Activated naive CD4-positive, alpha-beta T cell treated with anti-CD3 and anti-CD28 coated beads, Interleukin-2, amount 10 ng/mL, durations not matched to agents 7 days and 5 days (primary cell): ENCODE measurements at places on chromosomes 4 and X.
A peak's percentile ranks its signal among the peaks of the same experiment; 100 is the strongest.

DNA sequence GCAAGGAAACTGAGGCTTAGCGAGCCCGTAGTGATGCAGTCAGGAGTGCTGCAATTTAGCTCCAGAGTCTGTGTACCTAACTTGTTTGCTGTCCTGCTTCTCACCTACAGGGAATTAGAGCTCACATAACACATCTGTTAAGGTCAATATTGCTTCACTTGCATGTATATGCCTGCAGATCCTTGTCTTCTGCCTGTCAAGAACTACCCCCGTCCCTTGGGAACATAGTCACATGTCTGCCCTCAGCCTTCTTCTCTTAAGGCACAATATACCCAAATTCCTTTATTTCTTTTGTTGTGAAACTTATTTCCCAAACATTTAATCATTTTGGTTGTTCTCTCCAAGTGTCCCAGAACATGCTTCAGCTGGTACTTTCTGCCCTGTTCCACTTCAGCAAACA is 103.3 kb upstream of the LEF1 start:
- no peak for DNase-seq
- peaks cover 12% of the 10 kb centered on the region for H3K4me1 ChIP-seq
- no peaks in the 10 kb centered on the region for H3K27me3 ChIP-seq
- no peaks in the 10 kb centered on the region for H3K36me3 ChIP-seq
- no peak overlapping the region for H3K4me3 ChIP-seq

GRCh38 chrX:139382529-139382928 is 148.0 kb upstream of the F9 start:
- H3K36me3 ChIP-seq = no peaks in the 10 kb centered on the region
- no peaks in the 10 kb centered on the region for H3K4me1 ChIP-seq
- H3K27ac ChIP-seq = no peak overlapping the region

DNA sequence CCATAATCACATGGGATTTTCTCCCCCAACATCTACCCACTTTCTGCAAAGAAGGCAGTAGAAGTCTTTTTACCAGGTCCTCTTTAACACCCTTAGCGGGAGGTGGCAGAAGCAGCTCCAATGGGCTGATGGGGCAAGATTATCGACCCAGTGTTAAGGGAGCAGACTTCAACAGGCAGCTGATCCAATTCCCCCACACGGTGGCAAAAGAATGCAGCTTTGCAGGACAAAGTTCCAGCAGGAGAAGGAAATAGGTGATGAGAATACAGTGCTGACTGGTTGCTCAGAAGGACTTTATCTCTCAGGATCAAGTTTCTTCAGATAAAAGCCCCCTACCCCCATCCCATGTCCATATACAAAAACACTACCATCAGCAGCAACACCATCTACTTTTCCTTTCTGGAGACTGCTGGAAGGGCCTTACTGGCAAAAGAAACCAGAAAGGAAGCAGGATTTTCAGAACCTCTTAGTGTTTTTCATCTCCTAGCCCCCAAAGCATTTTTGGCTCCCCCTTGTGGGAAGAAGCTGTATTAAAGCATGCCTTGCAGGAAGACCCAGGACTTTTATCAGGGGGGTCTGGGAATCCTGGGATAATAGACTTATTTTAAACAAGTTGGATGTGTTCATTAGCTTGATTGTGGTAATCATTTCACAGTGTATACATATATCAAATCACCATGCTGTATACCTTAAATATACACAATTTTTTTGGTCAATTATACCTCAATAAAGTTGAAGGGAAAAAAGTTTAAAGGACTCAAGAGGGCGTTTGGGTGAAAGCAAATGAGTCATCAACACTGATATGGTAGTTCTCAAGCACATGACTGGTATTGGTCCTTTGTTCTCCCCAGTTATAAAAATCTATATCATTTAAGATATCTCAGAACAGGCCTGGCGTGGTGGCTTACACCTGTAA is 146.4 kb downstream of the GPC3 start:
- peak; percentile 32 for DNase-seq
- H3K36me3 ChIP-seq = no peaks in the 10 kb centered on the region
- no peak overlapping the region for H3K4me3 ChIP-seq
- no peaks in the 10 kb centered on the region for H3K27me3 ChIP-seq

- H3K4me1 ChIP-seq = no peaks in the 10 kb centered on the region
- no peaks in the 10 kb centered on the region for H3K36me3 ChIP-seq
- no peak overlapping the region for H3K27ac ChIP-seq
- DNase-seq = no peak
- no peak overlapping the region for H3K4me3 ChIP-seq
- H3K27me3 ChIP-seq = no peaks in the 10 kb centered on the region
Observed at GRCh38 chr4:31784558-31784957, 1064.4 kb downstream of the PCDH7 start.

DNA sequence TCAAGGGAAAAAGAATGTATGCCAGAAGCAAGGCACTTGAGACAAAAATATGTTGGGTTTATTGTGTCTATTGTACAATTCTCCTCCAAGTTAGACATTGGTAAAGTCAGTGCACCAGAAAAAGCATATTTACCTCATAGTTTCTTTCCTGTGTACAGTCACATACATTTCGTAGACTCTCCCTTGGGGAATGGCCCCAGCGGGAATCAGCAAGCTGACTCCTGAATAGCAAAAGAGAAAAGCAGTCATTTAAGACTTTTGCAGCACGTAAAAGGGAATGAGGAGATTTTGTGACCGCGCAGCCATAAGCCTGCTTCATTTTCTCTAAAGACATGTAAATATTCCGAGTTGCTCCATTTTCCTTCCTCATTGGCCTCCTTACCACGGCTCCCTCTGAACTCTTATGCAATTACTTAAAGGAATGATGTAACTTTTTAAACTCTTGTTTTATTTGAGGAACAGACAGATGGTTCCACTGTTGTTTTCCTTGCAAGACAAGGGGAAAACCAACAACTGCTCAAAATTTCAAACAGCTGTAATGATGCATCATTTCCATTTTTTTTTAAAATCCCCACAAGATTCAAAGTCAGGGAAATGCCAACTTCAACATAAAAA is 332.7 kb downstream of the UNC5C start:
- H3K27me3 ChIP-seq = peaks cover 4% of the 10 kb centered on the region
- no peak overlapping the region for H3K27ac ChIP-seq
- H3K4me1 ChIP-seq = no peaks in the 10 kb centered on the region

DNA sequence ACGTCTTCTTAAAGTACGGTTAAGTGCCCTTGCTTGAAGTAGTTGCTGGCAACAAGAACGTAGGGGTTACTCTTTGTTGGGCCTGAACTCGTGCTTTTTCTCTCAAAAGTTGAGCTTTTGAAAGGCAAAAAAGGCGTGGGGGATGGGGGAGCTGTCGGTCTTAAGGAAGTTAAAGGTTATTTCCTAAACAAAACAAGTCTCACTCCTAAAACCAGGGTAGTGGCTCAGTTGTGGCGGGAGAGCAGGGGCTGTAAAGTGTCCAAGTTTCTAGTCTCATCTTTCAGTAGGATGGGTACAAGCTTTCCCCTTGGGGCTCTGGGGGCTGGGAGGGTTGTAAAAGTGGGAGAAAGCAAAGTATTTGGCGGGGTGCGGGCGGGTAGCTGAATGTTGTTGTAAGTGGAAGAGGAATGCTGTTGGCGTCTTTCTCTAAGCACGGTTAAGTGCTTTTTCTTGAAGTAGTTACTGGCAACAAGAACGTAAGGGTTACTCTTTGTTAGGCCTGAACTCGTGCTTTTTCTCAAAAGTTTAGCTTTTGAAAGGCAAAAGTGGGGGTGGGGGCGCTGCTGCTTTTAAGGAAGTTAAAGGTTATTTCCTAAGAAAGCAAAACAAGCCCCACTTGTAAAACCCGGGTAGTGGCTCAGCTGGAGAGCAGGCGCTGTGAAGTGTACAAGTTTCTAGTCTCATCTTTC is 904 bp upstream of the WDR1 start:
- peak; percentile 66 for DNase-seq
- peak overlapping the region; percentile 79 for H3K4me3 ChIP-seq
- H3K36me3 ChIP-seq = peaks cover 34% of the 10 kb centered on the region
- no peaks in the 10 kb centered on the region for H3K27me3 ChIP-seq
- peaks cover 69% of the 10 kb centered on the region for H3K4me1 ChIP-seq

DNA sequence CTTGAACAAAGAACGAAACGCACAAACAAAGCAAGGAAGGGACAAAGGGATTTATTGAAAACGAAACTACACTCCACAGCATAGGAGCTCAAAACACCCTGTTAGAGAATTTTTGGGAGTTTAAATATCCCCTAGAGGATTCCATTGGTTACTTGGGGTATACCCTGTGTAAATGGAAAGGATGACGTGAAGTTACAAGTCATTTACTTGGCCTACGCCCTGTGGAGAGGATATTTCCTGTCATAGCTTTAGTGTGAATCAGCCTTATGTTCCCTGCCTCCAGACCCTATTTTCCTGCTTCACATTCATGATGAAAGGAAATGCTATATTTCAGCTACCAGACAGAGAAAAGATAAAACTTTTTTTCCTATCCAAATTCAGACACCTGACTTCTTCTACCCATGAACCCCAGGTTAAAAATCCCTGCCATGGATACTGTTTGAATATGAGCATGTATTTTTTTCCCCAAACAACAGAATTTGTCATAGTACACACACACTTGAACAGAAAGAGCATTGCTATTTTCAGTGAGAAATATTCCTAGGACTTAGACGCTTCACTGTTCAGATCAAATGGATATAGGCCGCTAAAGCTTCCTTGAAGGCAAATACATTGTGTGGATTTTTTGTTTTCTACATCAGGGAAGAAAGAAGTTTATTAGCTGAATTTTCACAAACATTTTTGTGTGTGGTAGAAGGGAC is 20.4 kb downstream of the PIN4 start:
- no peaks in the 10 kb centered on the region for H3K27me3 ChIP-seq
- H3K27ac ChIP-seq = no peak overlapping the region
- no peak for DNase-seq
- peaks cover 16% of the 10 kb centered on the region for H3K36me3 ChIP-seq
- no peaks in the 10 kb centered on the region for H3K4me1 ChIP-seq

GRCh38 chrX:367866-368265 is 18.8 kb downstream of the PPP2R3B start:
- H3K27me3 ChIP-seq = peaks cover 35% of the 10 kb centered on the region
- no peak for DNase-seq
- H3K4me1 ChIP-seq = peaks cover 17% of the 10 kb centered on the region
- no peak overlapping the region for H3K27ac ChIP-seq
- H3K4me3 ChIP-seq = no peak overlapping the region

DNA sequence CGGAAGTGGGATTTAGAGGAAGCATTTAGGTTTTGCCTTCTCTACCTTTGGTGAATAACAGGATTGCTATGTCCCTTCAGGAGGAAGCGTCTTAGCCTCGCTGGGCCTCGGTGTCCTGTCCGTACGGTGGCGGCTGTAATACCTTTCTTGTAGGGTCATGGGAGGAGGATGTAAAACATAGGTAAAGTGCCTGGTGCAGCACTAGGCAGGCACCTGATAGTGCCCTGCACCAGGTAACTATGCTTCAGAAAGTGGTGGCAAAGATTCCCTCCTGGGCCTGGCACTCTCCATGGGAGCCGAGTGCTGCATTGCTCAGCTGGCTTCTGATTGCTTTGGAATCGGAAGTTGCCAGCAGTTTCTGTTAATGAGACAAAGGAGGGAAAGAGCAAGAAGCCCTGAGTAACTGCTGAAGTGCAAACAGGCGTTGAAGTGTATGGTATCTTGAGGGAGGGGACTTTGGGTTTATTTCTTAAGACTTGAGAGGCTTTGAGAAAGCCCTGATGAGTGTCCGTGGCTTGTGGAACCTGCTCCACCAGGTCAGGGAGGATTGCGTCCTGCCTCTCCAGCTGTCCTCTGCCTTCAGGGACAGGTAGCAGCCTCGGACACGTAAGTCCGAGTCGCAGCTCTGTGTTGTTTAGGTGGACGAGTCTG is 45.8 kb downstream of the TBC1D14 start:
- no peak overlapping the region for H3K4me3 ChIP-seq
- no peak for DNase-seq
- no peak overlapping the region for H3K27ac ChIP-seq
- peaks cover 3% of the 10 kb centered on the region for H3K36me3 ChIP-seq

- peaks cover 33% of the 10 kb centered on the region for H3K36me3 ChIP-seq
- H3K4me3 ChIP-seq = no peak overlapping the region
Observed at GRCh38 chrX:19566359-19567222, 51.3 kb upstream of the MAP3K15 start.

GRCh38 chr4:37967736-37968135 is 7.5 kb downstream of the PTTG2 start:
- H3K4me1 ChIP-seq = peaks cover 9% of the 10 kb centered on the region
- H3K27ac ChIP-seq = no peak overlapping the region
- H3K27me3 ChIP-seq = no peaks in the 10 kb centered on the region
- no peak overlapping the region for H3K4me3 ChIP-seq

DNA sequence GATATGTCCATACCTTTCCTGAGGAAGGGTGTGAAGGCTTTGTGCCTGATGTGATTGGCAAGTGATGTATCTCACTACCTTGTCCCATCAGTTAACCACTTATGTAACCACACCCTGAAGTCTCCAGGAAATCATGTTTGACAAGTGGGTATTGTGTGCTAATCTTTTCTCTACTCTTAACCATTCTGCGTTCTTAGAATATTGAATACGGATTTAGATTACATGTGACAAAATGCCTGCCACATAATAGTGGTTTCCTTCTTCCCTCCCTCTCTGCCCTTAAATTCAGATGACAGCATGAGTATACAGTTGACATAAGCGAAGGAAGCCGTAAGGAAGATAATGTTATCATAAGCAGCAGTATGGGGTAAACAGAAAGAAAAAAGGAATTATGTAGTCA is 108.4 kb downstream of the KLHL8 start:
- no peak overlapping the region for H3K4me3 ChIP-seq
- peaks cover 14% of the 10 kb centered on the region for H3K4me1 ChIP-seq
- no peak for DNase-seq
- H3K27ac ChIP-seq = no peak overlapping the region
- no peaks in the 10 kb centered on the region for H3K27me3 ChIP-seq

DNA sequence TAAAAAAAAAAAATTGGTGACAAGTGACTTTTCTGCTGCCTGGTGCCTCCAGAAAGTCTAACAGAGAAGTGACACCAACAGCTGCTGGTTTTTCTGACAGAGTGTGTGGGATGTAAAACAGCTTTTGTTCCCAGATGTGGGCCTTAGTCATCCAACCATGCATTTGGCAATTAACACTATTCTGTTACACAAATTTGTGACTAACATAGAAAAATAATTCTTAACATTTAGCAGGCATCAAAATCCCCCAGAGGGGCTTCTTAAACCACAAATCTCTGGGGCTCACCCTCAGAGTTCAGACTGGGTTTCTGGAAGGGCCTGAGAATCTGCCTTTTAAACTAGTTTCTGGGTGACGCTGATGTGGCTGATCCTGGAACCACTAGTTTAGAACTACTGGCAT is 100.5 kb upstream of the PCDH7 start:
- no peaks in the 10 kb centered on the region for H3K4me1 ChIP-seq
- H3K27me3 ChIP-seq = no peaks in the 10 kb centered on the region
- no peak overlapping the region for H3K27ac ChIP-seq
- no peak for DNase-seq
- H3K4me3 ChIP-seq = no peak overlapping the region
- no peaks in the 10 kb centered on the region for H3K36me3 ChIP-seq

GRCh38 chr4:25313201-25313895 is 774 bp downstream of the ZCCHC4 start:
- H3K27me3 ChIP-seq = peaks cover 14% of the 10 kb centered on the region
- H3K4me3 ChIP-seq = peak overlapping the region; percentile 98
- peaks cover 12% of the 10 kb centered on the region for H3K36me3 ChIP-seq
- DNase-seq = peak; percentile 27
- H3K27ac ChIP-seq = peak overlapping the region; percentile 92
- peaks cover 35% of the 10 kb centered on the region for H3K4me1 ChIP-seq

GRCh38 chr4:176799653-176800052 is 6.9 kb upstream of the VEGFC start:
- peaks cover under 1% of the 10 kb centered on the region for H3K27me3 ChIP-seq
- DNase-seq = no peak
- no peak overlapping the region for H3K27ac ChIP-seq
- no peaks in the 10 kb centered on the region for H3K4me1 ChIP-seq
- no peak overlapping the region for H3K4me3 ChIP-seq
- H3K36me3 ChIP-seq = no peaks in the 10 kb centered on the region
